ENCODE measurements at places on chromosomes 4 and X.

- DNase-seq = no peak
Measured at GRCh38 chrX:114584375-114584943, 573 bp downstream of the HTR2C start.

- no peak for DNase-seq
Measured at GRCh38 chr4:113534711-113535110, 226.8 kb downstream of the CAMK2D start.

DNA sequence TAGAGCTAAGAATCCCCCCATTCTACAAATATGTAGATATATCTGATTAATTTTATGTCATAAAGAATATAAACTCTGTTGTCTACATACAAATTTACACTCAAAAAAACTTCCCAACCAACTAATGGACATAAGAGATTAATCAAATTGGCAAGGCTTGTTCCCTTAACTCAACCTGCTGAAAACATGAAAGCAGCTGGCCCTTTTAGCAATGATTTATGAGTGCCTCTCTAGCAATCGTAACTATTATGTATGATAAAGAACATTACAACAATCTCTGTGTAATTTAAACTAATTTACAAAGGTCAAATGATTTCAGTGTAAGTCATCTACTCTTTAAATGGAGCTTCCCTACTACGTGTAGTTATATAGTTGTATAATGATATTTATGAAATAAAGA is 83.1 kb upstream of the FTHL17 start:
- DNase-seq = no peak

- DNase-seq = no peak
Measured at GRCh38 chrX:13096728-13097127, 52.3 kb upstream of the FAM9C start.

GRCh38 chrX:42776195-42776594 is 1.8 kb downstream of the PPP1R2C start:
- no peak for DNase-seq

- no peak for DNase-seq
Measured at GRCh38 chr4:53651156-53651735, 60.0 kb upstream of the LNX1 start.

- DNase-seq = no peak
Measured at GRCh38 chr4:111209706-111210105, 586.8 kb upstream of the PITX2 start.

DNA sequence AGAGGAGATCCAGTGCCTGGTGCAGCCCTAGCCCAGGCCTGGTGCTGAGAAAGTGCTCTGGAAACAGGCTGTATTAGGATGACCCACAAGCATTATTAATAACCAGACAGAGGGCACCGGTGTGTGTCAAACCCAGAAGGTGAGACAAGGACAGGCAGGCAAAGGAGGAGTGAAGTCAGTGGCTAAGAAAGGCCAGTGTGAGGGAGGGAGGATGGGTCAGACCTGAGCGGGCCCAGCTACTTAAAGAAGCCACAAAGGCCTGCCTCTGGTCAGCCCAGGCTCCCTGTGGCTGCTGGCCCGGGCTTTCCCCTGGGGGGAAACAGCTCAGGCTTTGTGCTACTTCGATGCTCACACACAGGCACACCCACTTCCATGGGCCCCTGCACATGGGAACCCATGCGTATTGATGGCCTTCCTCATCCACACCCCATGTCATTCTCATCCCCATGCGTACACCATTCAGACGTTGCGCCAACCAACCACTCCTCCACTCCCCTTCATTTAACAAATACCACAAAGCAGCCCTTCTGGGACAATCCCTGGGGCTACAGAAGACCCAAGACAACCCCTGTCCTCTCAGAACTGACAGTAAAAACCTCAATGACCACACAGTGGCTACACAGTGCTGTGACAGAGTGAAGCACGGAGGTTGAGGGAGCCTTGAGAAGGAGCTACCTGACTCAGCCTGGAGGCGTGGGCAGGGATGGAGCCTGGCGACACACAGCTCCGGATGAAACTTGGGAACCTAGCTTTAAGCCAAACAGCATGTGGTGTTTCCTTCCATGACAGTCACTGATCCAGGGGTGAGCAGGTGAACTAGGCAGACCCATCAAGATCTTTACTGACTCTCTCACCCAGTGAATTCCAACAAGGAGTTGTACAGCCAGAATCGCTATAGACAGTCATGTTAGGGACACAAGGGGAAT is 24.9 kb upstream of the MTM1 start:
- no peak for DNase-seq

- no peak for DNase-seq
Measured at GRCh38 chr4:40595981-40596380, 33.7 kb downstream of the RBM47 start.

DNA sequence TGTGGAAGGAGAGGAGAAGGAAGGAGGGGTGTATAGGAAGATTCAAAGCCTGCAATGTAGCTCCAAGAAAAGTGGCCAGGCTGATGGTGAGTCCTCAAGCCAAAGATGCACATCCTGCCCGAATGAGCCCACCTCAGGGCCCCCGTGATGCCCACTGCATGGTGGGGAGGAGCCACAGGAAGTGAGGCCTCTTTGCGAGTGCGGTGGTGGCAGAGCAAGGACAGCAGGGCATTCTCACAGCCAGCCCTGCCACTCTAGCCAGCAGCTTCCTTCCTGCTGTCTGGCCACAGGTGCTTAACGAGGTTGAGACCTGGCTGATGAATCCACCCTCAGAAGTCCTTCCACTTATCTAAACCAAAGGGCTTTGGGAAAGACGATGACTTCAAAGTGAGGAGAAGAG is 55.8 kb downstream of the BCOR start:
- no peak for DNase-seq

GRCh38 chrX:72100824-72101351 is 30.8 kb downstream of the RTL5 start:
- peak; percentile 39 for DNase-seq

DNA sequence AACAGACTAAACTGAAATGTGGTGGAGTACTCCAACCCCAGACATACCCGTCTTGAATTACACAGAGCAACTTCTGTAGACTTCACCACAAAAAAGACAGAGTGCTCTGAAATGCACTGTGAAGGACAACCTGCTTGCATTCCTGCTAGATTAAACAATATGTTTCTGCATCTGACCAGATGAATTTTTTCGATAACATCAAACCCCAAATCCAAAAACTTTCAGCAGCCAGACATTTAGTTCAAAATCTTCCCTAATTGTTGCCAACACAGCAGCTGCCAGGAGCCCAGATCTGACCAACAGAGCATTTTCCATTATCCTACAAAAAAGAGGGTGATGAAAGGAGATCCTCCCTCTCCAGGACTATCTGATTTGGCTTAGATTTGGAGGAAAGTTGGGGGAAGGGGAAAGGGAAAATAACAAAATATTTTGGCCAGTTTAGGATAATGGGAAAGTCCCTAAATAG is 356.5 kb downstream of the PDGFC start:
- DNase-seq = no peak

DNA sequence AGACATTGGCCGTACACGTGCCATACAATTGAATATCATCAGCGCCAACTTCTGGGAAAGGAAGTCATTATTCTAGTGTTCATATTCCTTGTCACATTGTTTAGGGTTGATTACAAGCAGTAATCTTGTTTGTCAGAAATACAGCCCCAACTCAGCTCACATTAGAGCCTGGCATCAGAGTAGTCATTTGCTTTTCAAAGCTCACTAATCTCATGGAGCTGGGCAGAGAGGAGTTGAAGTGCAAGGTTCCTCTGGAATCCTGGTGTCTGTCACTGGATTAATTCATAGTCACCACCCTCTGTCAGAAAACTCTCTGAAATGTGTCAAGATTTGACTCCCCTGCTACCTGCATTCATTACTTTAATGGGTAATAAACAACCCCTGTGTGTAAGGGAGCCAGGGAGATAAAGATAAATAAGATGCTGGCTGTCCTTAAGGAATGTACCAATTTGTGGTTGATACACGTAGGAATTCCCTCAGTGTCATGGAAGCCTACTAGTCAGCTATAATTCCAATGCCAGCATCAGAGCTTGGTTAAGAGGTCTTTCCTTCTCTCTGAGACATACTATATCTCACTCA is 43.7 kb upstream of the S100G start:
- no peak for DNase-seq

DNA sequence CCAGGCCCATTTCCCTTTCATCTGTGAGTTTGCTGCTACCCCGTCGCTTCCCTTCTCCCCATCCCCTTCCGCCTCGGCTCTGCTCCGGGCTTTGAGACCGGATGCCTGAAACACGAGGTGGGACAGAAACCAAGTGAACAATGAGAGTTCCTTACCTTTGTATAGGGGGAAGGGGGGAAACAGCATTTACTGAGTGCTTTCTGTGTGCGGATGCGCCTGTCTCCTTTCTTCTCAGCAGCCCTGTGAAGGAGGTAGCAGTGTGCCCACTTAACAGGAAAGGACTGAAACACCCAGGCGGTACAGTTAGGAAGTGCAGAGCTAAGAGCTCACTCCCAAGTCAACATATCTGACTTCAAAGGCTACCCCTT is 43.2 kb upstream of the TMSB15B start:
- DNase-seq = no peak

GRCh38 chr4:137375111-137375850 is 157.0 kb downstream of the PCDH18 start:
- no peak for DNase-seq

- DNase-seq = no peak
Measured at GRCh38 chrX:119895843-119896326, at the start of gene AKAP14. Gene AKAP14, plus strand, starts transcription at chrX:119895893. Its CDS starts 7,331 bp downstream, at chrX:119903224.

GRCh38 chr4:31106419-31106818 is 386.2 kb downstream of the PCDH7 start:
- no peak for DNase-seq

- no peak for DNase-seq
Measured at GRCh38 chr4:20251796-20252655, at the start of gene SLIT2. Gene SLIT2, plus strand, starts transcription at chr4:20251905. Its CDS starts 1,911 bp downstream, at chr4:20253816.

DNA sequence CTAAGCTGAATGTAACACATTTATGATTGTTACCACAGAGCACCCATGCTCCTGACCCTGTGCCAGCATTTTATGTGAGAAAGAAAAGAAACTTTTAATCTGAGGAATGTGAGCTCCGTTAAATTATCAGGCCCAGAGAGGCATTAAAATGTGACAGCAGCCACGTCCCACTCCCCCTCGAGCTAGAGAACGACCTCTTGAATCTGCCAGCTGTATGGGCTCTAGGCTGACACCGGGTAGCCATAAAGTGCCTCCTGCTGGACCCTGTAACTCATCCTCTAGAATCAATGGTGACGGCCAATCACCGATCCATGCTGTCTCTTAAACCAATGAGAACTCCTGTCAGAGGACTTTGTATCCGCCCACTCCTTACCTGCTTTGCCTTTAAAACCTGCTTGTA is 110.2 kb upstream of the ADRA2C start:
- DNase-seq = no peak

GRCh38 chrX:150625097-150625496 is 56.7 kb downstream of the MTM1 start:
- DNase-seq = no peak

DNA sequence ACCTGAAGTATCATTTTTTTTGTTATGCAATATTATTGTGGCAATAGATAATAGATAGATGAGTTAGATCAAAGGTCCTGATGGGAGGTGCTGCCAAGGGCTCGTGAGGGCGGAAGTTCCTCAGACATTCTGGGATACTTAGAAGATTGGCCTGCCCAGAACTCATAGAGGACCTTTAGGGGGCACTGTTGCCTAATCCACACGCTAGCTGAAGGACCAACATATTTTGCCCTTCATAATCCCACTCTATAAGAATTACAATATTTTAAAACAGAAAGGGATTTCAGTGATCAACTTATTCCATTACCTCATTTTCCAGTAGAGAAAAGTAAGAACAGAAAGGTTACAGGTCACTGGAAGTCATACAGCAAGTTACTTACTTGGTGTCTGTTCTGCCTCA is 22.9 kb upstream of the COX7B2 start:
- no peak for DNase-seq

DNA sequence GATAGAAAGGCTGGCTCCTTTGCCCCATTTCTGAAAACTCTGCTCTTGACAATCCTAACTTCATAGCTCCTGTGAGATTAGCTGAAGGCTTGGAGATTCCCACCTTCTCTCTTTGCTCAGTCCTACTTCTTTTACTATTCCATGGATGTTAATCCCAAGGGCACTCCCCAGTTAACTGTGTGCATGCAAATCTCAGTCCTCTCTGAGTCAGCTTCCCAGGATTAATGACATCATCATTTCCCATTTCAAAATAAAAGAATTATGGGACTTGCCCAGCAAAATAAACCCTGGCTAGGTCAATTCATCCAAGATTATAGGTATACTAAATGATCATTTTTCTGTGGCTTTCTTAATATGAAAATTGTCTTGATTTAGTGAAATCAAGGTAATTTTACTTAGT is 328.6 kb upstream of the NR3C2 start:
- DNase-seq = no peak

All from stimulated activated CD4-positive, alpha-beta T cell treated with anti-CD3 and anti-CD28 coated beads, TNF-alpha, amount 100 ng/mL, for 48 hours (primary cell).